ENCODE measurements at places on chromosomes 1 and 21.

- DNase-seq: no peak
Measured at GRCh38 chr1:46465981-46466476, 23.6 kb upstream of the DMBX1 start.

- no peak for DNase-seq
Measured at GRCh38 chr1:226404063-226404903, 3.6 kb downstream of the PARP1 start.

- no peak for DNase-seq
Measured at GRCh38 chr21:23939369-23940065, 1667.8 kb downstream of the MRPL39 start.

DNA sequence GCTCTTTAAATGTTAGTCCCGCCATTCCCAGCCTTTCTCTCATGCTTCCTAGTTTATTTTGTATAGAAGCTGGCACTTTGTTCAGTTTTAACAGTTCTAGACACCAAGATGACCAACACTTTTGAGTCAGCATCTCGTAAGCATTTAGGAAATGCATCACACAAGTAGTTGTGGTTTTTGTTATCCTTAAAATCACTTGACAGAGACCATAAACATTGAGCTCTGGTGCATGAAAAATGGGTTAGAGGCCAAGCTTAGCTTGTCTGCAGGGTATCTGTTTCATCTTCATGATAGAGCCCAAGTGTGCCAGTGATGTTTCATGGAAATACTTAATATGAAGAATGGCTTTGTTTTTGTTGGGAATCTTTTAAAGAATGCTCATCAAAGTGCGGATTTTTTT lies 159.7 kb downstream of the DISP1 start:
- no peak for DNase-seq

DNA sequence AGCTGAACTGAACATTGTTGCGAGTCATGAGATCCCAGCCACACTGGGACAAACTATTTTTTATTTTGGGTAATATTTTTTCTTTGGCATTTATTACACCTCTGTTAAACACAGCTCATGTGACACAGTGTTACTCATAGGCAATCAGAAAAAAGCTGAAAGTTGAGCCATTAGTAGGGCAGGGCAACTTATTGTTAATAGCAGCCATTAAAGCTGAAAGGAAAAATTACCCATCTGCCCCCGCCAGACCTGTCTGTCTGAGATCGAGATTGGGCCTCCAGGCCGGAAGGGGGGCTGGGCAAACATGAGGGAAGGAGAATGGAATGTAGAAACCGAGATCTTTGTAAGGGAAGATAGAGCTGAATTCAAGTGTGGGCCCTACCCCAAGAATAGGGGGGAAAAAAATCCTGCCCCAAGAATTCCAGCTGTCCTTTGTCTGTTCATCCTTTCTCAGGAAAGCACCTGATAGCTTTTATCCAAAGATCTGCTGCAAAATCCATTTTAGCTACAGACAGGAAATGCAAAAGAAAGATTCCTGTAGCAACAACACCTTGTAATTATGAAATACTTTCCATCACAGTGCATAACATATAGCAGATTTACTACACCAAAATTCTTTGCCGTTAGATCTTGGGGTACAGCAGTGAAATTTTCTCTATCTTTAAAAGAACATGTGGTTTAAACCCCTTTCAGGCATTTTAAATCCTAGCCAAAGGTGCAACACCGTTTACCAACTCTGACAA lies 212.8 kb downstream of the PBX1 start:
- no peak for DNase-seq

GRCh38 chr21:39483917-39484316 lies 32.1 kb downstream of the SH3BGR start:
- no peak for DNase-seq

DNA sequence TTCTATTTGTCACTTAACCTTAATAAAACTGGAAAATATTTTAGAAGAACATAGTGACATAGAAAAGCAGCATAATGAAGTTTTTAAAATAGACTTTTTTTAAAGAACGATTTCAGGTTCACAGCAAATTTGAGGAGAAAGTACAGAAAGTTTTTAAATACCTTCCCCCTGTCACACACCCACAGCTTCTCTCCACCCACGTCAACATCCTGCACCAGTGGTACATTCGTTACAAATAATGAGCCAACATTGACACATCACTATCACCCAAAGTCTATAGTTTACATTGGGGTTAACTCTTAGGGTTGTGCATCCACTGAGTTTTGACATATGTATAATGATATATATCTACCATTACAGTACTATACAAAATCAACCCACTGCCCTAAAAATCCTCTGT lies 3.0 kb upstream of the SLC35F3 start:
- DNase-seq: no peak

GRCh38 chr1:184161071-184161698 lies 109.7 kb downstream of the TSEN15 start:
- no peak for DNase-seq

DNA sequence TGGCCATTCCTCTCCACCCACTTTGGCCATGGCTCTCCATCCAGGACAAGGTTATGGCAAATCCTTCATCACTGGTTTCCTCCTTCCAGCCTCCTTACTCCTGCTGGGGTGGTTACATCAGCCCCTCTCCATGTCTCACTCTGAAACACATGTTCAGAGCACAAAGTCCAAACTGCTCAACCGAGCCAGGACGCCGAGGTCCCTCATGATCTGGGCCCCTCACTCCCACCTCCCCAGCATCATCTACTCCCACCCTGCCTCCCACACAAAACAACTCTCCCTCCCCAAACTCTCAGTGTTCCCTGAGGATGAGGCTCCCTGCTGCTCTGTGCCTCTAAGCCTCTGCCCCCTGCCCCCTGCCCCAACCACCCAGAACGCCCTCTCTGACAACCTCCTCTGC lies 33.3 kb upstream of the ZBTB40 start:
- no peak for DNase-seq

DNA sequence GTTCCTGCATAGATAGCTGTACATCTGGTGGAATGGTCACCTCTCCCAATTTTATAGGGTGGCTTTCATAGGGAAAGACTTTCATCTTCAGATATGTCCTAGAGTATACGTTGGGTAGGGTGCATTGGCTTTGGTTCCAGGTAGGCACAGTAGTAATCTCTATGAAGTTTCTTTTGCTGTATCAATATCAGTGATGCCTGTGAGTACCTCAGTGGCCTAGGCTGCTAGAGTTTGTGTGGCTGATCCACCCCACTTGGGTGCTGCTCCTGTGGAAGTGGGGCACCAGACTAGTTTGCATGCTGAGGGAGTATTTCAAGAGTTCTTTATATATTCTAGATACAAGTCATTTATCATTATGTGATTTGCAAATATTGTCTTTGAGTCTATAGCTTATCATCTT lies 370.5 kb upstream of the VAMP3 start:
- no peak for DNase-seq

GRCh38 chr21:14120091-14120734 lies 90.5 kb downstream of the LIPI start:
- peak; percentile 46 for DNase-seq

DNA sequence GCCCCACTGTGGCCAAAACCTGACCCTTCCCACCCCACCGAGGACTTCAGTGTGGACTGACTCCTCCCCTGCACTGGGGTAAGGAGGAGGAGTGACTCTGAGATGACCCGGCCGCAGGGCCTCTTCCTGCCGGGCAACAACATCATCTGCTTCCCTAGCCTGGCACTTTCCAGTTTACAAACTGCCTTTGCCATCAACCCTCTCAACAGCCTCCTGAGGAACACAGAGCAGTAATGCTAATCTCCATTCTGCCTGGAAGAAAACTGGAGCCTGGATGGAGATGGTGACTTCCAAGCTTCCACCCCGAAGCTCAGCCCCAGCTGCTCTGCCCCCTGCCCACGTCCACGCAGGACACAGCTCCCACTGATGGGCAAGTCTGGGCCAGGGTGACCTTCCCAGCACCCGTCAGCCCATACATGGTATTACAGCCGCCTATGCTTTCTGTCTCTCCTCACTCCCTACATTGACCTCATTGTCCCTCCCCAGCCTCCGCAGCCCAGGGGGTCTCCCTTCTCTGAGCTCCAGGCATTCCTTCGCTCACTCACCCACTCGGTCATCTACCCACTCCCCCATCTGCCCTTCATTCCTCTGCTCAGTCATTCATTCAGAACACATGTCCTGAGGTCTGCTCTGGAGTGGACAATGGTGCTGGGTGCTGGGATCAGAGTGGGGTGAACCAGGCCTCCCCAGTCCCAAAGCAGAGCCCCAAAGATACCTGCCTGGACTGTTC lies 34.2 kb downstream of the RAP1GAP start:
- DNase-seq: no peak

GRCh38 chr21:25572861-25573310 lies 34.4 kb downstream of the MRPL39 start:
- DNase-seq: peak; percentile 11

DNA sequence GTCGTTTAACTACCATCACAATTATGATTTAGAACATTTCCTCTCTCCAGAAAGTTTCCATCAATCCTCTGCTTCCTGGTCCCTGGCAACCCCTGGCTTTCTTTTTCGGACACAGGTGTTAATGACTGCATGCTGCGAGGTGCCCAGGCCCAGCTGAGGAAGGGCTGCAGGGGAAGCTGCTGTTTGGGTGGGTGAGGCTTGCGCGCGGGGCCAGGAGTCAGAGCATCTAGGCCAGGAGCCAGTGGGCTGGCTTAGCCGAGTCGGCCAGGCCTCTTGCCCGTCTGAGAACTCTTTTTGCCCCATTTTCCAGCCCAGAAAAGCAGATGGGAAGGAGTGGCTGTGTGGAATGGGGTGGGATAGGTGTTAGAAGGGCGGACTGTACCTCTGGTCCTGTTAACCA lies 51.5 kb downstream of the NAV1 start:
- DNase-seq: no peak

GRCh38 chr21:31862078-31862477 lies 10.7 kb upstream of the HUNK start:
- no peak for DNase-seq

GRCh38 chr21:31869750-31870149 lies 3.1 kb upstream of the HUNK start:
- DNase-seq: no peak

DNA sequence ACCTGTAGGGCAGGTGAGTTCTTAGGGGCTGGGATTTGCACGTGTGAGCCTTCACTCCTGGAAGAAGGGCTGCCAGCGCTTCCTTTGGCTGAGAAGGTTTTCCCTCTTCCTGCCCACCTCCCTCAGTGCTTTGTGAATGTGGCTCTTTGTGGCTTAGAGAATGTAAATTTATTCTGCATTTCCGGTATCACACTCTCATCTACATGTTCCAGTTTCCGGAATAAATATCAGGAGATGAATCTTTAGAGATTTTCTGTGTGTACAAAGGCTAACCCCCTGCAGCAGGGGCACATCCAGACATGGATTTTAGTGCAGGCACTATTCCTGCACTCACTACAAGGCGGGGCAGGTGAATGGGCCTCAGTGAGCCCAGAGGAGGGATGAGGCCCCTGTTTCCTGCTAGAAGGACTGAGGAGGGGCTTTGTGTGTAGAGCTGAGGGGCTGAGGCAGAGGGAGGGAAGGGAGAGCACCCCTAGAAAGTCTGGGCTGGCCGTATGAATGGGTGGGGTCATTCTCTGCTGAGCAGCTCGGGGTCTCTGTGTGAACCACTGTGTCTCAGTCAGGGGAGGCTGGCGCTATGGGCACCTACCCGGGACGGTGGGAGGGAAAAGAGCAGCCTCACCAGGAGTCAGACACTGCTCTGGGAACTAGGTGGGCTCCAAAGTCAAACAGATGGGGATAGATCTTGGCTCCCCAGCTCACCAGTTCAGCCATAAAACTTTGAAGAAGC lies 207.5 kb downstream of the MATN1 start:
- no peak for DNase-seq

DNA sequence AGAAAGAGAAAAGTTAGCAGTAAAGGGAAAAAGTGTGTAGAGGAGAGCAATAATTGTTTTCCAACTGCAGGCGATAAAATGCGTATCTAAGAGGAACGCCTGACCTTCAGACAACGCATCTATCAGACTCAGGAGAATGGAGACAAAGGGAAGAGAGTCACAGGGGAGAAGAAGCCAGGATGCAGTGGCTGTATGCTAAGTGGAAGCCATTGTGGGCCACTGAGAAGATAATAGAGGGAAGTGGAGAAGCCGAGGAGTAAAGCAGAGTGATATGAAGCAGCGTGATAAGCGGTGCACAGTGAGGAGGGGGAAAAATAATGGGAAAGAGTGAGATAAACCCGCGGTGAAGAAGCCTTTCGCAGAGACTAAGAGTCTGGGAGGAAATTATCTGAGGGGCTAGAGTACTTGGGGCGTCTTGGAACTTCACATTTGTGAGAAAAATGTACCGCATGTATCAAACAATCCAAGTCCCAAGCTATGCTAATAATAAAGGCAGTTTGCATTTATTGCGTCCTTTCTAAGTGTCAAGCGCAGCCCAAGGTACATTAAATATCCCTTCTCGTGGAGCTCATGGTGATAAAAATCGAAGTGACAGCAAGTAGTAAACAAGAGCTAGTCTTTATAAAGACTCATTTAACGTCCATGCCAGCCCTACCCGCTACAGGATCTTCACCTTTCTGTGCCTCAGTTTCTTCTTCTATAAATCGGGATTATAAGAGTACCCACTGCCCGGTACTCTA lies 259.8 kb upstream of the PROX1 start:
- no peak for DNase-seq

DNA sequence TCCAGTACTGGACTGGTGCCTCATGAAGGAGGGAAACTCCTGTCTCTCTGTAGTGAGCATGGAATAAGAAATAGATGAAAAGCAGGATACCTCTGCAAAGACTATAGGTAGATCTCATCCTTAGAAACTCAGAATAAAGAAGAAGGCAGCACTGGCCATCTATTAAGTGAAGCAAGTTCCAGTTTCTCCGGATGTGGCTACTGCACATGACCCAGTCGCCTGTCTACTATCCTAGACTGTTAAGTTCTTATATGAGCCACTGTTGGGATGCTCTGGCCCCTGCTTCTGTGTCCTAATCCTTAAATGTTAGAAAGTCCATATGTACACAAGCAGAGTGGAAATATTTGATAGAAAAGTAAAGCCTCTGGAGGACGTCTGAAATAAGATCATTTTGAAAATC lies 2.2 kb downstream of the FASLG start:
- DNase-seq: no peak

DNA sequence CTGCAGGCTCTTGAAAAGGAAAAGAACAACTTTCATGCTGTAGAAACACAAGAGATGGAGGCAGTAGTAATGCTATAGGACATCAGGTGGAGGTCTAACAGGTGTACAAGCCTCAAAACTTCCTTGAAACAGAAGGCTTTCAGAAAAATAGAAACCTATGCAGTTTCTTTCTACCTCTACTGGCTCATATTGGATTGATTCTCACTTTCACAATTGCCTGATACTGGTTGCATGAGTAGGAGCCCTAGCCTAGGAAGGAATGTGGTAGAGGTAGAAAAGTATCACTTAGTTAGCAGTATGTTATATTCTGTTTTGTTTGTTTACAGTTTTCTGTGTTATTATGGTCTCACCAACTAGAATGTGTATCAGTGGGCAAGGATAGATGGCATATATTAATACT lies 175.4 kb upstream of the GORAB start:
- no peak for DNase-seq
